Stimulated activated CD8-positive, alpha-beta memory T cell treated with anti-CD3 and anti-CD28 coated beads, Interleukin-15, amount 100 ng/mL, for 48 hours (primary cell): ENCODE measurements at places on chromosomes 5 and 9.

GRCh38 chr5:95591490-95591901, 28.4 kb upstream of the GPR150 start:
- DNase-seq: no peak

- no peak for DNase-seq
Measured at GRCh38 chr5:126720369-126720768, 56.6 kb upstream of the LMNB1 start.

DNA sequence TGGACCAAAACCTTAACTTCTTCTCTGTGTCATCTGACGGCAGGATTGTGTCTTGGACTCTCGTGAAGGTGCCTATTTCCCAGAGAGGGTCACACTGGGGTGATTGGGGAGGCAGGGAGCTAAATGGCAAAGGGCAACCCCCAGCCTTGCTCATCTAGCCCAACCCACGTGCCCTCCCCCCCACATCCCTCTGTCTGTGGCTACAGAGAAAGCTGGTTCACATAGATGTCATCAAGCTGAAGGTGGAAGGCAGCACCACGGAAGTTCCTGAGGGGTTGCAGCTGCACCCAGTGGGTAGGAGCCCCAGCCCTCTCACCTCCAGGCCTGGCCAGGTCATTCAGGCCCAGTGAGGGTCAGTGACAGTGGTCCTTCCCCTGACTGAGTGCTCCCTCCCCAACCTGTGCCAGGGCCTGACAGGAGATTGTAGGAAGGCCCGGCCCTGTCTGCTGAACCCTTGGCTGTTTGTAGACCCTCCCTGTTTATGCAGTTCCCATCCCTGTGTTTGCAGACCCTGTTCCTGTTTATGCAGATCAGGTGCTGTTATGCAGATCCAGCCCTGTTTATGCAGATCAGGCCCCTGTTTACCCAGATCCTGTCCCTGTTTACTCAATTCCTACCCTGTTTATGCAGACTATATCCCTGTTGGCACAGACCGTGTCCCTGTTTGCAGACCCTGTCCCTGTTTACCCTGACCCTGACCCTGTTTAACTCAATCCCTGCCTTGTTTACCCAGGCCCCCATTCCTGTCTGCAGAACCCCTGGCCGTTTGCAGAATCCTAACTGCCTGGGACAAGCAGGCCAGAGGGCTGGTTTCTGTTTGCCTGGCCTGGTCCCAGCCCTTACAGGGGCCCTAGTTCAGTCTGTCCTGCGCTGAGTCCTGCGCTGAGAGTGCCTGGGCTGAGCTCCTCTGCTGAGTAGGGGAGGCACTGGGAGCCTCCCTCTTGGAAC, 10.4 kb downstream of the ENHO start:
- DNase-seq: no peak

- no peak for DNase-seq
Measured at GRCh38 chr5:127601111-127601510, 47.8 kb upstream of the CTXN3 start.

GRCh38 chr5:116237917-116238500, 153.2 kb downstream of the COMMD10 start:
- DNase-seq: no peak

DNA sequence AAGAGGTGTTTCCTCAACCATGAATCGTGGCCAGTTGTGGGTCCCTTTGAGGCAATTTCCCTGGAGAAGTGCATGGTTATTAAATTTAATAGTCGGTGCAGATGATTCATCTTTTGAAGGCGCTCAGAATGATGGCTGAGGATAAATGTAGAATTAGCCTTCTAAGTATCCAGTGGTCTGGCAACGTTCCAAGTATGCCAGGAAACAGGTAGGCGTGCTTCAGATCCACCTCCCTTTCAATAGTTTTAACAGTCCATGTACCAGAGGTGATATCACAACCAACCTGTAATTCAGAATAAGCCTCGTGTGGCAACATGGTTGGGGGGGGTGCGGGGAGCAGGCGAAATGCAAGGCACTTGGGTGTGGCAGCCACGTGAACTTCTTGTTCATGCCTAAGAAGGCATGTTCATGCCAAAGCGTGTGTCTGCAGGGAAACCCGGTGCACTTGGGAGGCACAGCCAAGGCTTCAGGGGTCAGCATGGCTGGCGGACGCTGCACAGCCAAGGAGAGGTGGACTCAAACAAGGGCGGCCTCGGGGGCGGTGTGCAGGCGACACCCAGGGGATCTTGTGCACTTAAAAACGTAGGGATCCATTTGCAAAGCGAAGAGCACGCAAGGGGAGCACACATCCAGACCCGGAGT, 5.2 kb upstream of the NKD2 start:
- DNase-seq: no peak

DNA sequence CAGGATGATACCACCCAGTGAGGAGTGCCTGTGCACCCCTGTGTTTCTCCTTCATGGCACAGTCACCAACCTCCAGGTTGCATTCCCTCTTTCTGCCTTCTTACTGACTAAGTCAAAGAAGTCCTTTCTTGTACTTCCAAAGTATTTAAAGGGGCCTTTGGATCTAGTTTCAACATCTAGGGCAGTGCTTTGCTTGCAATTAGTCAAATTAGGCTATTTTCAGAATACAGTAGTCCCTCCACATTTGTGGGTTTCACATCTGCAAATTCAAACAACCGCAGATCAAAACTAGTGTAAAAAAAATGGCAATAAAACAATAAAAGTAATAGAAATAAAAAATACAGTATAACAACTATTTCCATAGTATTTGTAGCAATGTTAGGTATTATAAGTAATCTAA, 333.9 kb upstream of the SEMA6A start:
- no peak for DNase-seq

- DNase-seq: no peak
Measured at GRCh38 chr9:131422241-131422792, 28.4 kb downstream of the PRRC2B start.

DNA sequence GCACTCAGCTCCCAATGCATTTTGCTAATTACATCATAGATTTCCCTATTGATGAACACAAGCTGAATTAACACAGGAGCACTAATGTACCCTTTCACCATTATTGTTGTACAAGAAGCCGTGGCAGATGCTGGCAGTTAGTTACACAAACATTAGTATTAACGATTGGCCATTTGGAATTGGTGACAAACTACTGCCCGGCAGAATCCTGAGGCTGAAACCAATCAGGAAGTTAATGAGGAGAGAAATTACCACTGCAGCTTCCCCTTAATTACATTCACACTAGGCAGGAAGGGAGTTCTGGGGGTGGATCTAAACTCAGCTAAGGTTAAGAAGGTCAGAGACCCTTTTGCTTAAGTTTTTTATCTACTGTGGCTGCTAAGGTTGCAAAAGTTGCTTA, 9.6 kb upstream of the DMRT3 start:
- DNase-seq: no peak

DNA sequence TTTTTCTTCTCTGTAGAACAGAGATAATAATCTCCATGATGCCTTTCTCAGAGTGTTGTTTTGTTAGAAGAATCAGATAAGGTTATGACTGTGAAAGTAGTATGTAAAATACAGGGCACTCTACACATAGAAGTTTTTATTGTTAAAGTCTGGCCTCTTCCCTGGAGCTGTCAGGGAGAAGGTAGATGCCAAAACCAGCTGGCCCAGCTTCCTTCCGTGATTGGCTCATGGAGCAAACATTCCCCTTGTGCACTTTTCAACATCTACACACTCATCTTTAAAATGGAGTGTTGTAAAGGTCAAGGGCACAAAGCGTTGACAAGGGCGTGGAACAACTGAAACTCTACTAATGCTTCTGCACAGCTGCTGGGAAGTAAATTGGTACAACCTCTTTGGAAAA, 7.4 kb upstream of the RNF183 start:
- no peak for DNase-seq

GRCh38 chr9:17813798-17814197, 234.9 kb downstream of the SH3GL2 start:
- DNase-seq: no peak
